ENCODE measurements at places on chromosomes 4 and X.

GRCh38 chrX:41759817-41760216 lies 35.8 kb downstream of the GPR82 start:
- no peak for DNase-seq

- DNase-seq = no peak
These were observed 322.5 kb upstream of the GATB start for GRCh38 chr4:152083338-152083737.

DNA sequence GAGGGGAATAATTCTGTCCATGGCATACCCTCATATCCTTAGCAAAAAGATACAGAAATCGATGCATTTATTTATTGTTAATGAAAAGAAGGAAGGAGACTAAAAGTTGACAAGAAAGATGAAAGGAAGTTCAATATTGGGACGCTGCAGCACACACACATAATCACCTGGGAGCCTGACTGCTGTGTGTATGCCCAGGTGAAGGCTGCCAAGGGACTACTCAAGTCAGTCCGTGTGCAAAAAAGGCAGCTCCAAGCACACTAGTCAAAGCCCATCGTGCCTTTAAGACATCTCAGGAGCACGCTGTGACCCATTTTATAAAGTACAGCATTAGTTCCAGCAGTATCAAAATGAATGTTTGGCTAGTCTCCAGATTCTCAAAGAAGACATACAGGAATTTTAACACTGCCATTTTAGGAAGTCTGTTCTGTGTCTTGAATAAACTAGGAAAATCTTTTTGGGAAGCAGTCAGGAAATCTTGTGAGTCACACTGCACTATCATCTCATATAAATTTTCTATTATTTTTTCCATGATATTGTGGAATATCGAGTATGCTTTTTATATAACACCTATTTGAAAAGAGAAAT lies 363.9 kb downstream of the GASK1B start:
- no peak for DNase-seq

DNA sequence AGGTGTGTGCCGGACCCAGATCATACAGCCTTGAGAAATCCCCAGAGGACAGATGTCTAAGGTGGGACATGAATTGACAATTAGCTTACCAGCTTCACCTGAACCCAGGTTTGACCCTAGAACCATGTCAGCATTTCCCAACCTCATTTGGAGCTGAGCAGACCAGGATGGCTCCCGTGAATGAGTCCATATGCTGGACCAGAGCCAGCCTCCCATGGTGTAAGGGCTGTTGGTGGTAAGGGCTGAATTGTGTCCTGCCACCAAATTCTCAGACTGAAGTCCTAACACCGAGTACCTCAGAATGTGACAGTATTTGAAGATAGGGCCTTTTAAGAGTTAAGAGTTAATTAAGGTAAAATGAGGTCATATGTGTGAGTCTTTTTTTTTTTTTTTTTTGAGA lies 88.3 kb downstream of the SLC34A2 start:
- no peak for DNase-seq

- no peak for DNase-seq
These were observed 2.0 kb downstream of the SMIM14 start for GRCh38 chr4:39636531-39637184.

DNA sequence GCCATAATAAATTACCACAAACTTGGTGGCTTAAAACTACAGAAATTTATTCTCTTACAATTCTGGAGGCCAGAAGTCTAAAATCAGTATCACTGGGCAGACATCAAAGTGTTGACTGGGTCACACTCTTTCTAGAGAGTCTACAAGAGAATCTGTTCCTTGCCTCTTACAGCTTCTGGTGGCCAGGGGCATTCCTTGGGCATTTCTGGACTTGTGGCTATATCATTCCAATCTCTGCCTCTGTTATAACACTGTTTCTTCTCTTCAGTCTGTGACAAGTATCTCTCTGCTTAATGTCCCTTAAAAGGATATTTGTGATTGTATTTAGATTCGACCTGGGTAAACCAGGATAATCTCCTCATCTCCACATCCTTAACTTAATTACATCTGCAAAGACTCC lies 207.3 kb upstream of the DCAF8L1 start:
- no peak for DNase-seq

GRCh38 chr4:127174616-127175015 lies 458.1 kb upstream of the INTU start:
- DNase-seq = no peak

GRCh38 chr4:102400898-102401297 lies 55.6 kb upstream of the SLC39A8 start:
- no peak for DNase-seq

DNA sequence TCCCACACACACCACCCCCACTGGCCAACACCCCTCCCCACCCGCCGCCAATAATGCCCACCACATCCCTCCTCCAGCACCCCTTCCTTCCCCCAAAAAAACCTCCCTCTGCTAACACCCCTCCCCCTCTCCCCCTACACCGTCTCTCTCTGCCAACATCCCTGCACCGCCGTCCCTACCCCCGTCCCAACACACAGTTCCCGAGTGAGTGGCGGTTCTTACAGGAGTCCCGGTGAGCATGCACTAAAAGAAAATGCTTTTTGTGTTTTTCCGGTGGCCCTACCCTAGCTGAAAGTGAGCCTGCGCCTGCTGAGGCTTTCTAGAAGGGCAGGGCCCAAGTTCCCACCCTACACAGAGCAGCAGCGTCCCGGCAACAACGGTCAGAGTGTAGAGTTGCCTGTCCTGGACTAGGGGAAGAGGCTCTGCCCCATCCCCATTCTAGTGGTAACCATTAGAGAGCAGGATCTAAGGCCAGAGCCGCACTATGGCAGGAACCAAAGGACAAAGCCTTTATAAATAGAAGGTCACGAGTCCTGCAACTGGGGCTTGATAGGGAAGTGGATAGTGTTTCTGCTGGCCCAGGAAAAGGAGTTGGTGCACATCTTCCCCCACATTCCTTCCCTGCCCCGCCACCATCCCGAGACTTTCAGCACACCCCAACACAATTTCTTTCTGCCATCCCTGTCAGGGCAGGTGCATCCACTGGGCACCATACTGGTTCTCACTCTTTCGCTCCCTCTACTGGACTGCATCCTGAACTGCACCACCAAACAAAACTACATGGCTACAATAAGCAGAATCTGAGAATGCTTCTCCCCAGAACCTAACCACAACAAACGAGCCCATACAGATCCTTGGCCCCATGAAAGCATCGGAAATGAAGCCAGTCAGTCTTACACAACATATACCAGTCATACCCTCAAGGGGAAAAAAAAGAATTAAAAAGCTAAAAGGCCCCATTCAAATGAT lies 78.1 kb upstream of the PAGE3 start:
- DNase-seq = peak; percentile 9

DNA sequence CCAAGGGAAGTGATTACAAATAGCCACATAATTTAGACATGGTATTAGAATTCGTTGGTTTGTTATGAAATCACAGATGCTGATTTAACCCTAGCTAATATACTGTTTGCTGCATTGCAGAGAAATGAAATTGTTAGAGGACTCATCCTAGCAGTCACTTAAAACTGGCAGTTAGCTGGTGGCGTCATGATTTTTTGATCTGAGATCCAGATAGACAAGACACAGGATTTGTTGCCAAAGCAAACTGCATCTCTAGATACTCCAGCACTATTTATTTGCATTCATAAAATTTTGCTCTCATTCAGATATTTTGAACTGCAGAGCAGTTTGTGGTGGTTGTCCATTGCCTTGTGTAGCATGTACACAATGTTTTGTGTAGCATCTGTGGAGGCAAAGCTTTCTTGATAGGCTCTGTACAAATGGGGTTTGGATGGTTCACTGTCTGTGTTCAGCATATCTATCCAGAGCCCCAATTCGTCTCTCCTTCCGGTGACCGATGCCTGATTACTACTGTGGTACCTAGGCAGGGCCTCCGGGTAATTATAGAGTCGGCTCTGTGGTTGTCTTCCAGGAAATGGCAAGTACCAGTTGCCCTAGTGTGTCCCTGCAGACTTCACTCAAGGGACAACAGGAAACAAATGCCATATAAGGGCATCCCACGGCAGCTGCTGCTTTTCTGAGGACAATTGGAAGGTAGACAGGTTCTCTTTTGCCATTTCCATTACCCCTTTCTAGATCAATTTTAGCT lies 30.1 kb upstream of the SPARCL1 start:
- no peak for DNase-seq
